ENCODE measurements at places on chromosomes 5 and 9.

DNA sequence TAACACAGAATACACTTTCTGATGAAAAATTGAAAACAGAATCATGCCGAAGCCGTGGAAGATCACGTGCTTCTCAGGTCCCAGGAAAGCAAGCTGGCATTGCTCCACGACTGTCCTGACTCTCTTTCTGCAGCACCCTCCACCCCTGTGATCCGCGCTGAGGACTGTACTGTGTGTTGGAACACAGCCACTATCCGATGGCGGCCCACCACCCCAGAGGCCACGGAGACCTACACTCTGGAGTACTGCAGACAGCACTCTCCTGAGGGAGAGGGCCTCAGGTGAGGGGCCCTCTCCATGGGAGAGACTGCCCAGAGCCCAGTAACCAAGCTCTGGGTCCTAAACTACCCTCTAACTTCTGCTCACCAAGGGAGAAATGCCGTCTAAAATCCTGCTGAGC, 73.3 kb downstream of the CMYA5 start:
- DNase-seq = no peak

GRCh38 chr9:96289392-96289791, 12.6 kb downstream of the HSD17B3 start:
- no peak for DNase-seq

GRCh38 chr9:114735704-114736103, 53.7 kb upstream of the TEX48 start:
- no peak for DNase-seq

DNA sequence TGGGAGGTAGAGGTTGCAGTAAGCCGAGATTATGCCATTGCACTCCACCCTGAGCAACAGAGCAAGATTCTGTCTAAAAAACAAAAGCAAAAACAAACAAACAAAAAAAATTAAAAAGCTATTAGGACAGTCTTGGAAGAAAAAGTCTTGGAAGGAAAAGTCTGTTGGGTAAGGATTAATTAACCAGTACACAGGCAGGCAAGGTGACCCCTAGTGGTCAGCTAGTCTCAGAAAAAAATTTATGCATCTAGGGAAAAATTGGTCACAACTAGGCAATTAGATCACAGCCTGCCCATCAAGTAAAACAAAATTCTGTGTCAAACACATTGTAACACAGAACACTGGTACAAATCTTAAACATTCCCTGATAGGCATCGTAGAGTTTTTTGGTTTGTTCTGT, 6.7 kb upstream of the ANKRD18B start:
- no peak for DNase-seq

DNA sequence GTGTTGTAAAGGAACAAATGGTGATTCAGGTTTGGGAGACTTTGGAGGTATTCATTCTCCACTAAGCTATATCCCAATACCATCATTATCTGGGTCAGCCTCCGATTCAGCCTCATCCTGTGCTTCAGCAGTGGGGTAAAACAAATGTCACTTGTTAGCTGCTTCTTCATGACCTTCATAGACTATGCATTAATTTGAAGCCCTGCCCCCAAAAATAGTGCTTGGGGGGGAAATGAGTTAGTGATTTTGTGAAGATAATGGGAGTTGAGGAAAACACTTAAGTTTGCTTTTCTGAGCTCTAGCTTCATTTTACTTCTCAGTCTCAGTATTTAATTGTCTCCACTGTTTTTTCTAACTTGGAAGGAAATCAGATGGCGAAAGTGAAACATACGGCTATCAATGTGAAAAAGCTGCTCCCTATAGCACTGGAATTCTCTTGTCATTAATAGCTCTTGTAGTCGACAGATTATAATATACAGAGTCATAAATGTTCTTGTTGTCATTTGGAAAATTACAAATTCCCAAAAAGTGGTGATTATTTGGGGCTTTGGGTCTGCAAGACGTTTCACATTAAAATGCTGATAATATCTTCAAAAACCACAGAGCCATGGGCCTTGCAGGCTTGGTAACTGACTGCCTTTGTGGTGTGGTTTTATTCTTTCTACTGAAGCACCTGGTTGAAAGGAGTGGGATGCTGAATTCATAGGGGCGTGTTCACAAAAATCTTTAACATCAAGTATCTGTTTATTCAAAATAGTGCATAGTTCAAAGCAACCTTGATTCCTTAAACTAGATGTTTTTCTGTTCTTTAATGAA, 40.0 kb downstream of the PIK3R1 start:
- DNase-seq = no peak

DNA sequence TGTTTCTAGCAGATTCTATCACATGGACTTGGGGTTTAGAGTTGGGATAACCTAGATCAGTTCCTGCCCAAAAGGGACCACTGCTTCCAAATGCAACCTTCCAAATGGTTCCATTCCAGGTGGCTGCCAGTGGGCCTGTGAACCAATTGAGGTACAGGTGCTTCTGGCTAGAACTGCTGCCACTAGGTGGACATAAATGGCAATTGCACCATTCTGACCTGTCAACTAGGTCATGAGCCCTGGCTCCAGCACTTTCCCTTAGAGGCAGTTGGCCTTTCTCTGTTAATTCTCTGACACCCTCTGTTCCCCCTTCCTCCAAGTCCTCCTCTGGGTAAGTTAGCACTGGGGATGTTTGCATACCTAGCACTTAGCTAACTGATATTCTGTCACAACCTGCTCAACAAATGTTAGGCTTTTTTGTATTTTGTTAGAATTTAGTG, 16.6 kb upstream of the HEMGN start:
- peak; percentile 34 for DNase-seq

DNA sequence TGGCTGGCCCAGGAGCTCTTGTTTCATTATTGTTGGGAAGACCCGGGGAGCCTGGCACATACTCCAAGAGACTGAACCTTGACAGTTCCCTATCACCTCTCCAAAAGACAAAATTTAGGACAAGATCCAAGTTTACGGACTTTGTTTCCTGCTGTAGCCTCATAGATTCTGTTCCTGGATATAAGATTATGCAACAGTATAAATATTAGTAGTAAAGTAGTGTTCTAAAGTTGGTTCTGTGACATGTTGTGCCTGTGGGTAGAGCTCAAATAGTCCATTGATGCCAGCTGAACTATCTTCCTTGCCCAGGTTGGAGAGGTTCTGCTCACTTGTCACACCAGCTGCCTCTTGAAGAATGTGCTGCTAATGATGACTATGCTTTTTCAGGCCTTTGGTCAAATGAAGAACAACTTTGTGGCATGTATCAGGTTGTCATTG, 430.2 kb downstream of the DMAC1 start:
- DNase-seq = no peak

GRCh38 chr5:106258591-106259125, 1412.1 kb downstream of the EFNA5 start:
- DNase-seq = no peak

- DNase-seq = no peak
Observed at GRCh38 chr9:105116052-105116868, 128.2 kb upstream of the SLC44A1 start.

- no peak for DNase-seq
Observed at GRCh38 chr5:42306287-42306686, 117.0 kb upstream of the GHR start.

DNA sequence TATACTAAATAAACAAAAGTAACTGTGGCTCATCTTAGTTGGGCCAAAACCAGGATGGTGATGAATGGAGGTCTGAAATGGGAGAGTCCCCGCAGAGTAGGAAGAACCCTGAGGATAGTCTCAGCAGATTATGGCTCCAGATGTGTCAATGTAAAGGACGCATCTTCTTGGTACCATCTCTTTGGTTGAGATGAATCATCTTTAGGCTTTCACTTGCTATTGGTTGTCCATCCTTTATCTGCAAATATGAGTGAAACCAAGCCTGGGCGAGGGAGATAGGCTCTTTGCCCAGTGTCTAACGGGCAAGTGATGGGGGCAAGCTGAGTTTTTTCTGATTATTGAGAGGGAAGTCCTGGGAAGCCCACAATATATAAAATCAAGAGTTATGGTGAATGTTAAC, 19.4 kb upstream of the LCP2 start:
- no peak for DNase-seq
